Stimulated activated CD8-positive, alpha-beta memory T cell treated with anti-CD3 and anti-CD28 coated beads, Interleukin-4, amount 100 ng/mL, for 48 hours (primary cell): ENCODE measurements at places on chromosomes 5 and 9.

DNA sequence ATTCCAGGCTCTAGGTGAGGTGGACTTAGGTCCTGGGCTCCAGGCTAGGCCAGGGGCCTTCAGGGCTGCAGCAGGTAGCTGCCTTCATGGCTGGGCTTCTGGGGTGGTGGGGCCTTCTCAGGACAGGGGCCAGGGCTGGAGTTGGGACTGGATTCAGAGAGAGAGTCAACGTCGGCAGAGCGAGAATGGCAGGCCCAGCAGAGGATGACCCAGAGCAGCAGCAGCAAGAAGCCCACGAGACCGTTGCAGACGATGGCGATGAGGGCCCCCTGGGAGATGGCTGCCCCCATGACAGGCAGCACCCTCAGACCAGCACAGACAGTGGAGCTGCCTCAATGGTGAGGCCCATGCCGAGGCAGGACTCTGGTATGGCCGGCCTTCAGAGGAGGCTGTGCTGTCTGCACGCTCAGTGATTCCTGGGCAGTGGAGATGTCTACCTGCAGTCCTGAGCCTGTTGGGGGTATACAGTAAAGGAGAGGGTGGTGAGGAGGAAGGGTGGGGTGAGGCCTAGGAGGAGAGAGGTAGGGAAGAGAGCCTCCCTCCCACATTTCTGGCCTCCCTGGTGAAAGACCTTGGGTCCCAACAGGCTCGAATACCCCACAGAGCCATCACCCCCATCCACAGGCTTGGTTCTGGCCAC, 1.3 kb downstream of the ENHO start:
- no peak for DNase-seq

DNA sequence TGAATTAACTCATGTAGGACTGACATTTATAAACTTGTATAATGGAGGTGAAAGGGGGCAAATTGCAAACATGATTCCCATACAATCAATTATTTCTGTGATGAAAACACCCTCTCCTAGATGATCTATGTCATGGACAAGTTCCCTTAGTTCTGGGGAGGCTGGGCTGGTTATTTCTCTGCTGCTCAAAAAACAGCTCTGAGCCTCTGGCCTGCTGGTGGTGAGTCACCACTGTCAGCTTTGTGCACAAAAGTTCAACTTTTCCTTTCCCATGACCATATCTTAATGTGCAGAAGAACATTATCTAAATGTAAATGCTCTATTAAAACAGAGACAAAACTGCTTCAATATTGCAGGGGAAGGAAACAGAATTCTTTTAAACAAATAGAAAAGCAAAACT, 85.0 kb downstream of the HMHB1 start:
- DNase-seq, result no peak

- DNase-seq, result no peak
These were observed 121.2 kb downstream of the RAB3C start for GRCh38 chr5:58703925-58704555.

GRCh38 chr5:55437452-55437851, 97.3 kb downstream of the PLPP1 start:
- DNase-seq, result no peak

DNA sequence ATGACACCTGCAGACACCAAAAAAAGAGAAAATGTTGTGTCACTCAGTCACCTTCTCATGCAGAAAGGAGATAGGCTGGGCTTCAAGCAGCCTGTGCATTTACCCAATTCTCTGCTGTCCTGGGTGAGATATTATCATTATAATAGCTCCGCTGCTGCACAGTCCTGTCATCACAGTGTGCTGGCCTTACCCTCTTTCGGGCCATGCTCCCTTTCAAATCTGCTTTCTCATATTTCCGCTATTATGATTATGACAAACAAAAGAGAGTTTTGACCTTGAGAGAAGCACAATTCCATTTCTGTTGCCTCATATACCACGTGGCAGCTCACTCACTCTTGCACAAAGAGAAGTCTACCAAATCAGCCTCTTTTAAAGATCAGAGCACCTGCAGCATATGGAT, 1350.1 kb upstream of the ACO1 start:
- no peak for DNase-seq
